Ascending aorta (tissue), 2 donors: ENCODE measurements at places on chromosomes 1 and 21.

GRCh38 chr1:101483982-101484688 is 247.3 kb downstream of the S1PR1 start:
- no peaks in the 10 kb centered on the region for H3K4me1 ChIP-seq
- H3K4me3 ChIP-seq = no peak overlapping the region
- no peaks in the 10 kb centered on the region for H3K27me3 ChIP-seq
- no peak for DNase-seq

GRCh38 chr21:45821998-45822397 is 159.6 kb upstream of the COL6A1 start:
- no peak overlapping the region for H3K4me3 ChIP-seq
- H3K4me1 ChIP-seq = no peaks in the 10 kb centered on the region
- H3K27ac ChIP-seq = no peak overlapping the region

GRCh38 chr1:212225416-212225815 is 59.8 kb upstream of the PPP2R5A start:
- no peaks in the 10 kb centered on the region for H3K4me1 ChIP-seq
- no peaks in the 10 kb centered on the region for H3K27me3 ChIP-seq
- no peak for DNase-seq
- no peak overlapping the region for H3K4me3 ChIP-seq
- no peaks in the 10 kb centered on the region for H3K36me3 ChIP-seq

GRCh38 chr1:53344921-53345838 is 17.3 kb upstream of the LRP8 start:
- H3K27me3 ChIP-seq = no peaks in the 10 kb centered on the region
- H3K36me3 ChIP-seq = no peaks in the 10 kb centered on the region
- H3K4me3 ChIP-seq = no peak overlapping the region
- no peaks in the 10 kb centered on the region for H3K4me1 ChIP-seq
- DNase-seq = no peak

GRCh38 chr1:24925082-24925779 is 4.8 kb downstream of the RUNX3 start:
- H3K4me1 ChIP-seq = no peaks in the 10 kb centered on the region
- H3K27ac ChIP-seq = no peak overlapping the region
- no peaks in the 10 kb centered on the region for H3K36me3 ChIP-seq
- no peak for DNase-seq

DNA sequence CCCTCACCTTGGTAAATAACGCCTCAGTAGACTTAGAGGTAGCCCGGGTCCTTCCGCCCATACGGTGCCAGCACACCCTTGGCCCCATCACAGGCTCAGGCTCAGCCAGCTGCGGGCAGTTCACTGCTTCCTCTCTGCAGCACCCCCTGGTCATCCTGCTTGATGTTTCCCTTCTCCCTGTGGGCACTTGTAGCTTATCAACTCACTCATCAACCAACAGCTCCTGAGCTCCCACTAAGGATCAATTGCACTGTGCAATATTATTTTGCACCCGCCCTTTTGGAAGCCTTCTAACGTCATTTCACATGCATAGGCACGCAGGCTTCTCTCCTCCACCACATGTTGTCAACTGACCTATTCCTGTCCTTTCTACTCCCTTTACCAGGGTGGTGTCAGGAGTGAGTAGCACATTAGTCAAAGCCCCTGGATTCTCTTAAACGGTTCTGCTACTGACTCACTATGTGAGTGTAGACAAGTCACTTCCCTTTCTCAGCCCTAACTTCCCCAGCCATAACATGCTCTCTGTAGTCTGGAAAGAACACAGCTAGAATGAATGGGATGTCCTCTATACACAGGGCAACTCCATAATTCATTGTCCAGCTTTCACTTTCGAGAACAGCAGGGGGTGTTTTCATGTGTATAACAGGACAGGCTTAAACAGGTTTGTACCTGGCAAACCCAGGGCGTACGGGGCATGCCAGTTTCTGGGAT is 47.1 kb upstream of the IRF2BP2 start:
- no peak overlapping the region for H3K27ac ChIP-seq
- DNase-seq = no peak
- H3K4me3 ChIP-seq = no peak overlapping the region
- no peaks in the 10 kb centered on the region for H3K27me3 ChIP-seq

GRCh38 chr1:8396786-8397406 is 79.0 kb downstream of the SLC45A1 start:
- H3K36me3 ChIP-seq = peaks cover 8% of the 10 kb centered on the region
- peaks cover 66% of the 10 kb centered on the region for H3K4me1 ChIP-seq
- H3K27ac ChIP-seq = peak overlapping the region; percentile 28
